ENCODE measurements at places on chromosomes 5 and 9.

- H3K27ac ChIP-seq: no peak overlapping the region
- H3K4me3 ChIP-seq: no peak overlapping the region
- H3K36me3 ChIP-seq: no peaks in the 10 kb centered on the region
- no peak for DNase-seq
These were observed 534.3 kb upstream of the RORB start for GRCh38 chr9:73962792-73963191.

- no peak overlapping the region for H3K27ac ChIP-seq
- H3K27me3 ChIP-seq: no peaks in the 10 kb centered on the region
- peaks cover 84% of the 10 kb centered on the region for H3K36me3 ChIP-seq
- H3K4me3 ChIP-seq: no peak overlapping the region
- H3K4me1 ChIP-seq: no peaks in the 10 kb centered on the region
These were observed 52.5 kb downstream of the NUP214 start for GRCh38 chr9:131177898-131178297.

GRCh38 chr5:26942481-26942880, 95.9 kb downstream of the CDH9 start:
- no peaks in the 10 kb centered on the region for H3K4me1 ChIP-seq
- no peak for DNase-seq
- no peak overlapping the region for H3K27ac ChIP-seq
- H3K4me3 ChIP-seq: no peak overlapping the region

GRCh38 chr5:32504329-32504988, 59.9 kb upstream of the ZFR start:
- peak overlapping the region; percentile 30 for H3K27ac ChIP-seq

DNA sequence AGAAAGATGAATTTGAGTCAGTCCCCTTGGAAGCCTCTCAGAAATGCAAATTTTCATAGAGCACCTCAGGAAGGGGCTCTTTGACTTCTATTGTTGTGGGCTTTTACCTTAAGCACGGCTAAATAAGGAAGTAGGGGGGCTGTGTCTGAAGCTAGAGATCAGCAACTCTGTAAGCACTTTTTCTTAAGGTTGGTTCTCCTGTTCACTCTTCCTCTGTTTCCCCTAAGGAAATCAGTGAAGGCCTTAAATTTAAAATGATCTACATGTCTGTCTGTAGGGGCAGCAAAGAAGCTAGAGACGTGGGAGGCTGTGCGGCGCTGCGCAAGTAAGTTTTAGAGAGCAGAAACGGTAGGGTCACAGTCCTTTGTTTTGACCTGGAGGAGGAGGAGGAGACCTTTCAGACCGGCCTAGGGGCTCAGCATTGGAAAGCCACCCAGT, 1.2 kb upstream of the CDC14B start:
- H3K27me3 ChIP-seq: no peaks in the 10 kb centered on the region
- H3K4me3 ChIP-seq: no peak overlapping the region
- no peaks in the 10 kb centered on the region for H3K36me3 ChIP-seq
- DNase-seq: no peak

DNA sequence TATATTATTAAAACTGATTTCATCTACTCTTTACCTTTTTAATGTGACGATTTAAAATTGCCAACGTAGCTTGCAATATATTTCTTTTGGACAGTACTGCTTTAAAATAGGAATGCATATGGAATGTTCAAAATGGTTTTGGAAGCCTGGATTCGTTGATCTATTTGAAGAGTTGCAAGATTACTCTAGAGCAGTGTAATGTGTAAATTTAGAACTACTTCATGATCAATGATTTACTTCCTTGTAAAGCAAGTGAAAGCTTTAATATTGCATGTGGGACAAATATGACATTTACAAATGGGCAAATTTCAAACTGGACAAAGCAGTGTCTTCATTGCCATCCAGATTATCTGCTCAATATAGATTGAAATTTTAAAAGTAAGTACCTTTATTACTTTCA, 38.3 kb downstream of the PARP8 start:
- H3K27ac ChIP-seq: no peak overlapping the region
- H3K27me3 ChIP-seq: no peaks in the 10 kb centered on the region
- H3K36me3 ChIP-seq: no peaks in the 10 kb centered on the region
- DNase-seq: no peak
- peaks cover 4% of the 10 kb centered on the region for H3K4me1 ChIP-seq

DNA sequence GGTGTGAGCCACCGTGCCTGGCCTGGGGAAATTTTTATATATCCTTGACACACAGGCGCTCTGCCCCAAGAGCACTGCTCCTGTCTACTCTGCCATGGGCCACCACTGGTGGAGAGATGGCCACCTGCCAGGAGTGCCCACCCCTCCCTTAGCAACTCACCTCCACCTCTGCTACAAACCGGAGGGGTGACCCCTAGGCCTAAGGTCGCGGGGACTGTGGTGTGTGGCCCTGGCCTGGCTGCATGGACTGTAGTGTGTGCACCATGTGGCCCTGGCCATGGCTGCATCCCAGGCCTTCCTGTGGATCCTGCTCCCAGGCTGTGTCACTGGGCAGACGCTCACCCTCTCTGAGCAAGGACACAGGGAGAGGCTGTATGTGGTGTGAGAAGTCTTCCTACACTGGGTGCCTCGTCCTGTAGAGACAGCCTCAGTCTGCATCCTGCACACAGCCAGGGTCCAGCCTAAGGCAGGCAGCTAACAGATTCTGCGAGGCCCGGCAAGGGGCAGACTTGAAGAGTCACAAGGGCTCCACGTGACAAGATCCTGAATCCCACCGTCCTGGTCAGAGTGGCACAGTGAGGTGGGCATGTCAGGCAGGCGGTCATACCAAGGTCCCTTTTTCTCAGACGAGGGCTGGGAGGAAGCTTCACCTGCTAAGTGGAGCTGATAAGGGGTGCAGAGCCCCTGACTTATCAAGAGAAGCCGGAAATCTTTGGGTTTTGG, 10.3 kb downstream of the NINJ1 start:
- no peak overlapping the region for H3K27ac ChIP-seq
- DNase-seq: peak; percentile 47
- peaks cover 40% of the 10 kb centered on the region for H3K4me1 ChIP-seq
- H3K36me3 ChIP-seq: peaks cover 28% of the 10 kb centered on the region
- H3K27me3 ChIP-seq: no peaks in the 10 kb centered on the region

- no peaks in the 10 kb centered on the region for H3K27me3 ChIP-seq
- H3K4me1 ChIP-seq: peaks cover 11% of the 10 kb centered on the region
These were observed 30.4 kb downstream of the TBC1D2 start for GRCh38 chr9:98225015-98225442.

DNA sequence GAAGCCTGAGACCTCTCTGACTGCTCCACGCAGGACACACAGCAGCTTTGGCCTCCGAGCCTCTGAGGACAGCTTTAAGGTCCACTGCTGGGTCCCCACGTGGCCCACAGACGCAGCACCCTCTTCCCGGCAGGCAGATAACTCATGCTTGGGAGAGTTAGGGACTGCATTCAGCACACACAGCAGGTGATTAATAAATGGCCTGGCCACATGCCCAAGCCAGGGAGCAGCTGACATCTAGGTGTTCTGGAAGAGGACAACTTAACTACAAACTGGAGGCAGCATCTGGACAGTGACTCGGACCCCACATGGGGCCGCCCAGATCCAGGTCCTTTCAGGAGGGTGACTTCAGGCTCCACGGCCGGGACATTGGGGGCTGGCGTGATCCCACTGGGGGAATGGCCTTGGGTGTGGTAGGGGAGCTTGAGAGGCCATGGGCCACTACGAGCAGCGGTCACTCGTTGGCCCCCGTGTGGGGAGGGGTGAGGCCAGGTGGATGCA, 11.3 kb downstream of the NINJ1 start:
- DNase-seq: peak; percentile 57
- H3K27ac ChIP-seq: no peak overlapping the region
- H3K4me3 ChIP-seq: no peak overlapping the region
- peaks cover 31% of the 10 kb centered on the region for H3K4me1 ChIP-seq
- no peaks in the 10 kb centered on the region for H3K27me3 ChIP-seq

DNA sequence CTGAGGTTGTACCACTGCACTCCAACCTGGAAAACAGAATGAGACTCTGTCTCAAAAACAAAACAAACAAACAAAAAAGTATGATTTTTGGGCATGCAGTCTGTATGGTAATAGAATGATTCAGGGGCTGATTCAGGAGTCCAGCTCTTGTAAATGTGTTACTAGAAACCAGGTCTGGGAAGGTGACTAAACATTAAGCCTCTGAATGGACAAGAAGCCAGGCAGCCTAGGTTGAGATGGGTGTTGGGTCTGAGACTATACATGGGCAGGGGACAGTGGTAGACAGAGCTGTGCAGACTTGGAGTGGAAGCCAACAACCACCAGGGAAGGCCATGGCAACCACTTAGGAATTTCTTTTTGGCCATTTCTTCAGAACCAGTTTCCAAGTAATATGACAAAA, 64.9 kb upstream of the TLE1 start:
- DNase-seq: no peak
- no peak overlapping the region for H3K27ac ChIP-seq
- H3K4me1 ChIP-seq: no peaks in the 10 kb centered on the region
- no peaks in the 10 kb centered on the region for H3K27me3 ChIP-seq

DNA sequence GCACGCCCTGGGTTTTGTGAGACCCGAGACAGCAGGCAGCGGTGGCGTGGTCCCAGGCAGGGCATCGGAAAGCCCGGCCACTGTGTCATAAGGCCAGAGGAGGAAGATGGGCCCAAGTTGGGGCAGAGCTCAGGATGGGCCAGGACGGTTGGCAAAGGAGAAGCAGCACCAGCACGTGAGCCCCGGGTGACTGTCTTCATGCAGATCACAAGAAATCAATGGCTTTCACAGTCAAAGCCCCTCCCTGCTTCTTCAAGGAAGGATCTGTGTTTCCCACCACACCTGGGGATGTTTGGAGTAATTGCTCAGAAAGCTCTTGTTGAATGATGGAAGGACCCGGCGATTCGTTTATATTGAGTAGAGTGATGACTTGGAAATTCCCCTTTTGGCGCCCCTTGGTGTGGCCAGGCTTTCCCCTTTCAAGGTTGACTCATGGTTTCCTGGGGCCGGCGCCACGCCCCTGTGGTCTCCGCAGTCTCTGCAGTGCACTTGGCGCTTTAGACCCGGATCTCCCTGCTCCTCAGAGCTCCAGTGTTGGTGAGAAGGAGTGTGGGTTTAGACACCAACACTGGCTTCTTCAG, 52.1 kb downstream of the IL31RA start:
- no peaks in the 10 kb centered on the region for H3K4me1 ChIP-seq
- no peak overlapping the region for H3K4me3 ChIP-seq
- no peak for DNase-seq
- no peak overlapping the region for H3K27ac ChIP-seq

GRCh38 chr9:99433555-99433954, 211.5 kb downstream of the SEC61B start:
- no peaks in the 10 kb centered on the region for H3K27me3 ChIP-seq
- H3K36me3 ChIP-seq: no peaks in the 10 kb centered on the region
- H3K4me1 ChIP-seq: peaks cover 8% of the 10 kb centered on the region
- H3K4me3 ChIP-seq: no peak overlapping the region
- no peak overlapping the region for H3K27ac ChIP-seq
- peak; percentile 70 for DNase-seq

GRCh38 chr5:23996525-23996924, 489.1 kb downstream of the PRDM9 start:
- H3K27ac ChIP-seq: no peak overlapping the region
- DNase-seq: no peak
- no peak overlapping the region for H3K4me3 ChIP-seq

DNA sequence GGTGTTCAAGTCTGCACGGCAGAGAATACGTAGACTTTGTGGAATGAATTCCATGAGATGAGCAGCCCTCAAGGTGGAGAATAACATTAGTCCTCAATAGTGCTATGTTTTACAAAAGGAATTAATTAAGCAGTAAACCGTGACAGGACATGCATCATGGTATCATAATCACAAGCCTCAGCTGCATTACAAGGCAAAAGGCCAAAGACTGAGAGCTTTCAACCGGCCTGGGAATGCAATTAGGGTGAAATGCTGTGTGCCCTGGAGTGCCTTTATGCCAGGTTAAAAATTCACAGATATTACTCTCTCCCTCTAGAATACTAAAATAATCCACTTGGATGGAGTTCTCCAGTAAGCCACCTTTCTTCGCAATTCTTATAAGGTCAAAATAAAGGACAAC, 270.6 kb downstream of the MLLT3 start:
- H3K27ac ChIP-seq: no peak overlapping the region
- H3K4me3 ChIP-seq: no peak overlapping the region
- DNase-seq: no peak
- peaks cover 7% of the 10 kb centered on the region for H3K4me1 ChIP-seq
- no peaks in the 10 kb centered on the region for H3K36me3 ChIP-seq
